ENCODE measurements at places on chromosomes 7 and 10. TPM values are rescaled to one million over a fixed set of nuclear protein-coding genes. Genes with fewer than 3 reads are reported as not detected.

The CTAGE8 gene
- total RNA-seq = not detected

The TNKS2 gene
- 80.5 TPM for total RNA-seq

The CUL2 gene
- total RNA-seq = 46.1 TPM

The LEP gene
- total RNA-seq = not detected

The ENO4 gene
- total RNA-seq = 3.9 TPM

The WDFY4 gene
- 1.6 TPM for total RNA-seq

The SPDYE6 gene
- not detected for total RNA-seq

The PNLIPRP2 gene
- total RNA-seq = not detected

The PRLHR gene
- 1.2 TPM for total RNA-seq

The ADIRF gene
- total RNA-seq = 4.8 TPM

The DPYSL4 gene
- total RNA-seq = 50.3 TPM

The FEZF1 gene
- 12.2 TPM for total RNA-seq

The TLX1 gene
- total RNA-seq = not detected

The CASTOR2 gene
- total RNA-seq = 55.8 TPM

The STRIP2 gene
- 81.4 TPM for total RNA-seq

The PLAU gene
- total RNA-seq = 2.1 TPM

The TEX36 gene
- total RNA-seq = not detected

The EBLN1 gene
- not detected for total RNA-seq

The ZRANB1 gene
- total RNA-seq = 59.1 TPM

The SPDYE2 gene
- total RNA-seq = 0.23 TPM

The PHYHIPL gene
- total RNA-seq = 49.6 TPM

The RHOBTB1 gene
- 24.7 TPM for total RNA-seq

The TUBAL3 gene
- total RNA-seq = not detected

The PLCE1 gene
- 10.6 TPM for total RNA-seq

The SEMA3E gene
- total RNA-seq = 12.2 TPM

The HOXA1 gene
- total RNA-seq = not detected

The PAPOLB gene
- total RNA-seq = 1.8 TPM

The AOAH gene
- 5.3 TPM for total RNA-seq

The EN2 gene
- total RNA-seq = 0.23 TPM

The MINDY4 gene
- 6.9 TPM for total RNA-seq

The ETV1 gene
- total RNA-seq = 62.5 TPM

All from diencephalon (tissue), 1 donor.